Cerebellar nuclear complex (tissue), 1 donor: ENCODE measurements at places on chromosomes 1 and 21.

- DNase-seq: no peak
Measured at GRCh38 chr1:162557536-162557935, 4.0 kb upstream of the UAP1 start.

DNA sequence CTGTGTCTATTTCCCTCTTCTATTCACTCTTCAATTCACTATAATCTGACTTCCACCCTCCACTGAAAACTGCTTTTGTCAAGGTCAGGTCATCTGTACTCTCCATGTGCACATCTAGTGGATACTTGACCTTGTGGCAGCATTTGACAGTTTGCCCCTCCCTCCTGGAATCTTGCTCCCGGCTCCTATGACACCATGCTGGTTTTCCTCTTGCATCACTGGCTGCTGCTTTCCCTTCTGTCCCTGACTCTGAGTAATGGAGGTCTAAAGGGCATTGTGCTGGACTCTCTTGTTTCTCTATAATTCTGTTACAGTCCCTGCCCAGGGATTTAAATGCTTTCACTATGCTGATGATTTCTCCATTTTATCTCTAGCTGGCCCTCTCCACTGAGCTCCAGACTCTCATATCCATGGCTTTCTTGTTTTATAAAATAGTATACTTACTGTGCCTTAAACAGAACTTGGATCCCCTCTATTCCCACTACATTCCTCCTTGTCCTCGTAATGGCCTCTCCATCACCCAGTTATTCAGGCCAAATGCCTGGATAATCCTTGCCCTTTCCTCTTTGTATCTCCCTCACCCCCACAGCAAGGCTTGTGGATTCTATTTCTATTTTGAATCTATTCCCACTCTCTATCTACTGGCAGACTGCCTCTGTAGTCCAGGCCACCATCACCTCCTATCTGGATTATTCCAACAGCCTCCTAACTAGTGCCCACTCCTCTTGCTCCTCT, 36.8 kb upstream of the PODN start:
- no peak for DNase-seq

- DNase-seq: no peak
Measured at GRCh38 chr1:961132-961669, 817 bp downstream of the KLHL17 start.

DNA sequence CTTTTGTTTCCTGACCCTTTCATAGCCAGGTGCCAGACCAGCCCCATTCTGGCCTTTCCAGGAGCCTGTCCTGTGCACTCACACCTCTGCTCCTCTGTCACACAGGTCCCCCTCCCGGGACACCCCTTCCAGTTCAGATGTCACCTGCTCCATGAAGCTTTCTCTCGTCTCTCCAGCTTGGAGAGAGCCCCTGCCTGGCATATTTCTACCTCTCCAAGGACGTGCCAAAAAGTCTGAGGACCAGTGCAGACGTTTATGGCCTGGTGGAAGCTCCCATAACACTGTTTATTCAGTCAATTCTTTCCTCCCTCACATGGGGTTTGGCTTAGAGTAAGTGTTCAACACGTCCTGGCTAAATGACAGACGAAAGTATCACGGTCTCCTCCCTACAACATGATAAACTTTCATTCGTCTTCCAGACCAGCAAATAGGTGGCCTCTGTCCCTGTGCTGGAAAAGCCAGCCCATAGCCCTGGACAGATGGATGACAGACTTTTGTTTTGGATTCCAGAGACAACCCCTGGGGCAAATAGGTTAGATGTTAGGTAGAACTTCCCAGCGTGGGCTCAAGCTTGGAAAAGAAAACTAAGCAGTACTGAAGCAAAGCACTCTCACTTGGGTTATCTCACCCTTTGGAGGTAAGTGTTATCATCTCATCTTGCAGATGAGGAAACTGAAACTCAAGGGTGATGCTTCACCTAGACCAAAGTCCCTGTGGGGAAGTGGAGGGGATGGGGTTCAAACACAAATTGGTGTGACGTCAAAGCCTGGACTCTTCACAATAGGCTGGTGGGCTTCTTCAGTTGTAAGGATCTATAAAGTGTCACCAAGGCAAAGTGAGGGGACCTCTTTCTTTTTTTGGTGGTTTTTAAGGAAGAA, 52.9 kb upstream of the ECE1 start:
- no peak for DNase-seq

- no peak for DNase-seq
Measured at GRCh38 chr1:183069562-183070216, 46.5 kb downstream of the LAMC1 start.

GRCh38 chr1:230867903-230868735, at the start of gene C1orf198:
Gene C1orf198 (minus strand): TSS chr1:230868521. CDS start chr1:230868512, 9 bp downstream.
- DNase-seq: no peak

- DNase-seq: no peak
Measured at GRCh38 chr21:16913010-16913409, 599.8 kb upstream of the CXADR start.

- no peak for DNase-seq
Measured at GRCh38 chr1:225460737-225461532, 33.1 kb upstream of the LBR start.

GRCh38 chr1:213366141-213366831, 315.2 kb downstream of the RPS6KC1 start:
- no peak for DNase-seq

- no peak for DNase-seq
Measured at GRCh38 chr1:118958140-118958539, 30.0 kb downstream of the TBX15 start.

DNA sequence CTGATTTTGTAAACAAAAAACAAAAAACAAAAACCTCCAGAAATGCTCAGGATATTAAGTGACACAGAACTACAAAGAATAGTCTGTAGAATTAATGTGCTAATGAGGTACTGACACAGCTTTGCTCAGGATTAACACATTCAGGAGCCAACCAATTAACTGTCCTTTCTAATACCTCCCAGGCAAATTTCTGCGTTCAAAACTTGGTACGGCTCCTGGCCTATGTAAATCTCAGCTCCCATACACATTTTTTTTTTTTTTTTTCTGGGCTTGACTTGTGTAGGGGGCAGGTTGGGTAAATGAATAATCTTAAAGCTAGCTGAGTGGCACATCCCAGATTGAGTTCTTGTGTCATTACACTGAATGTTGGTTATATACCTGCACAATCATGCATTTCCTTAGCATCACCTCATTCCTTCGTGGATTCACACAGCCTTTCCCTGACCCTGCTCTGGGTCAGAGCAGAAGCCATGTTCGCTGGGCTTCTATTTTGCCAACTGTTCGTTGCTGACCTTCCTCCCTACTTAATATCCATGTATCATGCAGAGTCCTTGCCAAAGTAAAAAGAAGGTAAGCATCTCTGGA, 12.6 kb upstream of the IER5 start:
- DNase-seq: no peak

GRCh38 chr1:151371370-151372057, 991 bp downstream of the SELENBP1 start:
- no peak for DNase-seq

- no peak for DNase-seq
Measured at GRCh38 chr1:8023995-8024313, 2.2 kb downstream of the ERRFI1 start.

GRCh38 chr1:228181645-228182034, 16.0 kb downstream of the IBA57 start:
- DNase-seq: no peak

GRCh38 chr1:197103300-197103699, 36.2 kb upstream of the F13B start:
- no peak for DNase-seq

- no peak for DNase-seq
Measured at GRCh38 chr1:18681423-18681835, 50.8 kb downstream of the PAX7 start.

GRCh38 chr1:83110156-83110555, 888.8 kb downstream of the TTLL7 start:
- no peak for DNase-seq

GRCh38 chr1:17314491-17314971, 6.5 kb downstream of the PADI4 start:
- DNase-seq: no peak

DNA sequence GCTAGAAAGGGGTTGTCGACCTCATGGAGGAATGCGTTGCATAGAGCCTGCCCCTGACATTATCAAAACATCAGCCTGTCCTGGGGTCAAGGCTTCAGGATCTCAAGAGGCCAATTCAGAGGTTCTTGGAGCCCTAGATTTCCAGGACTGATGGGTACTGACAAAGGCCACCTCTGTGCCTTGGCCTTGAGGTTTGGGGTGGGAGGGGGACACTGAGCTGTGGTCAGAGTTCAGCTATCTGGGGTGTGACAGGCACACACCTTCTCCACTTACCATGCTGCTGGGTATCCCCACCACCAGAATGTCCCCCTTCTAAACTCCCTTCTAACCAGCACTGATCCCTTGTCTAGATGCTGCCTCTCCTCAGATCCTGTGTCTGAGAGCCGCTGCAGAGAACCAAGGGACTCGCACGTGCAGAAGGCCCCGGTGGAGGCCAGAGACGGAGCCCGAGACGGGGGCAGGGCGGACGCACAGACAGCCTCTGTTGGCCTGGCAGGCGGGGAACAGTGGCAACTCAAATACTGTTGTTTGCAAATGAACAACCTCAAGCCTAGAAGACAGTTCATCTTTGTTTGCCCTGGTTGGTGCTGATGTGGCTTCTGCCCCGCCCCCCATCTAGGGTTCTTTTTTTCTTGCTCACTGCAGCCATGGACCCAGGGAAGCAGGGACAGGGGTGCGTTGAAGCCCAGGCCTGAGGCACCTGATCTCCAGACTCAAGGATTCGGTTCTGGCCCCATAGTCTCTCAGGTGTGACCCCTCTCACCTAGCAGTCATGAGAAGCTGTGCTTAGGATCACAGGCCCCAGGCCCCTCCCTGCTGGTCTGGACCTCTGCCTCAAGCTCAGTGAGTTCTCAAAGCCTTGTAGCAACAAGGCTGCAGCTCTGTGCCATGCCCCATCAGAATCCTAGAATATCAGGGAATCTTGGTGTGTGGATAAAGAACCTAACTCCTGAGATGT, 28.1 kb upstream of the CSF1 start:
- DNase-seq: no peak

DNA sequence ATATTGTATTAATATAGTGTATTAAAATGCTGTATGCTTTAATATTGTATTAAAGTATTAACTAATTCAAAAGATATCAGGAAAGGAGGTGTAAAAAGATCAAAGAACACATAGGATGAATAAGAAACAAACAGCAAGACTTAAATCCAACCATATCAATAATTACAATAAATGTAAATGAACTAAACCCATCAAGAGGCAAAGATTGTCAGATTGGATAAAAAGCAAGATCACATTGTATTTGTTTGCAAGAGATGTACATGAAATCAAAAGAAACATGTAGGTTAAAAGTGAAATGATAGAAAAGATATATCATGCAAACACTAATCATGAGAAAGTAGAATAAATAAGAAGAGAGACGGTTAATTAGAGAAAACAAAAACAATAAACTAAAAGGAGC, 34.1 kb upstream of the RAB3GAP2 start:
- no peak for DNase-seq

DNA sequence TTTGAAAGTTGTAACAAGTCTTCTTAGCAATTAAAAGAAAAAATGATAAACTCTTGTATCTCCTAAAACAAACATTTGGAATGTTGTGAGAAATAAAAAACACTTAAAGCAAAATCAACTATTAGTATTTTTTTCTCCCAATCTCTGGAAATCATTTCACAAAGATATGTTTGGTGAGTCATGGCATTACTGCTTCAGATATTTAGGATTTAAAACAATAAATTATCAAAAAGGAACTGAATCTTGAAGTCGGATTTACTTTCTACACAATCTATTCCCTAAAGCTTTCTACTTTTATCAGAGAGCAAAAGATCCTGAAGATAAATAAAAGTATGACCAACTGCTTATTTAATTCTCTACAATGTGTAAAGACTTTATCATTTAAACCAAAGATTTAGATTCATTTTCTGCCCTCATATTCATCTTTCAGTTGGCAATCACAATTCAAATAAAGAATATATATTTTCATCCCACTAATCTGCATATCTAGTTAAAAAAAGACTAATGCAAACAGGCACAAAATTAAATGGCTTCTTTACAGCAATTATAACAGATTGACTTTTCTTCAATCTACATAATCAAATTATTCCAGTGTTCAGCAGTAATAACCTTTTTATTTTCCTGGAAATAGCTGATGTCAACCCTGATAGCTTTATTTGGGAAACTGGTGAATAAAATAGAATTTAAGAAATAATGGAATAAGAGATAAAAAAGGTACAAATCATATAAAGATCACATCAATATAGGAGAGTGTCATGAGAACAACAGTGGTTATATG, 230.0 kb downstream of the COP1 start:
- DNase-seq: no peak

DNA sequence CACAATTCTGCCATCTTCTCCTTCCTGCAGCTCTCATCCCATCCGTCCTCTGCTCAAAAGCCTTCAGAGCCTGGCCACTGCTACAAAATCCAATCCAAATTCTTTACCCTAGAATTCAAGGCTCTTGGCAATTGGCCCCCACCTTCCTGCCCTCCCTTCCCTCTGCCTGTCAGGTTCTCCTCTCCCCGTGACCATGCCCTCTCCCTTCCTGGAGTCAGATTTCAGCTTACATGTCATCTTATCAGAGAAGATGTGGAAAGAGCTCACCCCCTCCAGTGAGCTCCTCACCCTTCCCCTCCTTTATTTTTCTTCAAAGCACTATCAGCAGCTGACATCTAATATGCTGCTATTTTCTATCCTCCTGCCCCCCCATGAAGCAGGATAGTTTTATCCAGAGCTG, 86.9 kb downstream of the GRIK3 start:
- no peak for DNase-seq

DNA sequence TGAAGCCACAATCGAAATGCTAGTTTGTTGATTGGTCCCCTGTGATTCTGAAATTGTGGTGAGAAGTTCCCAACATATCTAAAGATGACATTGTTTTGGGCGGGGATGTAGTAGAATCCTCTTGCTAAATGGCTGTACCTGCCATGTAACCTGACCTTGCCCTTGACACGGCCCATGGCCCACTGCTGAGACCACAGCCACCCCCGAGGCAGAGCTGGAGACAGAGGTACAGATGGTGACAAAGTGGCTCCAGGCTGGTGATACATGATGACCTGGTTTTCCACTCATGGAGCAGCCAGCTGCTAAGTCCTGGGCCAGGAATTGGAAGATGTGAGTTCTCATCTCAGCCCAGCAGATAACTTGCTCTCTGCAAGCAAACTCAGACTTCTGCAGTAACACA, 226.5 kb downstream of the FOXD2 start:
- DNase-seq: no peak

GRCh38 chr1:6438047-6438525, 13.5 kb downstream of the ESPN start:
- no peak for DNase-seq

DNA sequence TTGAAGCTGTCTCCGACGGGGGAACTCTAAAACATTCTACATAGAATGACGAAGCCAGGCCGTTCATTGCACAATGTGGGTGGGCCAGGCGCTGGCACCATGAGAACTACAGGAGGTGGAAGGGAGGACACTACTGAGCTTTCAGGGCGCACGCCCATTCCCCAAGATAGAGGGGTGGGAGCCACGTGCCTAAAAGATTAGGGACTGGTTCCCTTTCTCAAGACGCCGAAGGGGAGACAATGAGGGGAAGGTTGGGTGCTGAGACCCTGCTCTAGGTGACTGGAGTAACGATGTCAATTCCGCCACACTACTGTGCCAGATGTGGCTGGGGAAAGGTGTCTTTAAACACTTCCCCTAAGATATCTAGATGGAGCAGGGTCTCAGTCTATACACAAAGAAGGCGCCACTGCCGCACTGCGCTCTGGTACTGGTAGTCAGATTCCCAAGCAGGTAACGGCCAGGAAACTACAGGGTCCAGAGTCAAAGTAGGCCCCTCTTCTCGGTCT, 782 bp downstream of the CSDE1 start:
- no peak for DNase-seq

- DNase-seq: peak; percentile 73
Measured at GRCh38 chr21:45847870-45848269, 133.7 kb upstream of the COL6A1 start.
